Epithelial cell of esophagus (primary cell): ENCODE measurements at places on chromosomes 7 and 10.

GRCh38 chr10:24869354-24870015 is 82.9 kb downstream of the PRTFDC1 start:
- no peak for DNase-seq

DNA sequence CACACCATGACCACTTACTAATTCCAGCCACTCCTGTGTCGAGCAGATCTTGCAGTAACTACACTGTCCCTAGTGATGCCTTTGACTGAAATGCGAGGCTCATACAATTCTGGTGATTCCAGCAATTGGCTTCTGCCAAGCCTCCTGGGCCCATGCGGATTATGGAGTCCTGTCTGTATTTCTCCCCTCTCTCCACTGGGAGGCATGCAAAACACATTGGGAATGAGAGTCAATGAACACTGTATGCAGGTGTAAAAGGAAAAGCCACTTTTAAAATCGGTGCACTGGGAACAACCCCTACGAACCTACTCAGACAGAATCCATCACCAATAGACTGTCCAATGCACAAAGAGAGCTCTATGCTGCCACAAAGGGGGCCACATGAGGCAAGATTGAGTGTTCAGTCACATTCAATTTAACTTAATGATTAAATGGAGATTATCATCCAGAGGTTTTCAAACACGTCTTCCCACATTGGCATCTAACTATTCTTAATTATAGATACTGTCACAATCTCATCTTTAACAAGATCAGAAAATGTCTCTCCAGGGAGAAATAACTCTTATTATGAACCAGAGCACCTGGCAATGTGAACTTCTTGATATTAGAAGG is 550.6 kb downstream of the GLRX3 start:
- peak; percentile 1 for DNase-seq

GRCh38 chr10:95264227-95265051 is 26.4 kb downstream of the PDLIM1 start:
- peak; percentile 96 for DNase-seq

DNA sequence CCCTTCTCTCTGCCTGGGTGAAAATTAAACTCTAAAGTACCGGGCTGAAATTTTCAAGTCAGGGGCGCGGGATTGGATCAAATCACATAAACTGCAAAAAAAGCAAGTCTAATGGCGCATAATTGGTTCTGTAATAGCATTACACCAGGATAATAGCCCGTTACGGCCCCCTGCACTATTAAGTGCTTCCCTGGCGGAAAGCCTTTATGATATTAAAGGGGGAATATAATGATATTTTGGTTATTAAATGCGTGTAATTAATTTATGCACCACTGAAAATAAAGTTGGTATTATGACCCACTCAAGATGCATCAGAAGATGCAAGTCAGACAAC is 744 bp upstream of the DRGX start:
- no peak for DNase-seq

GRCh38 chr10:71443676-71444075 is 47.0 kb downstream of the CDH23 start:
- no peak for DNase-seq

- no peak for DNase-seq
Measured at GRCh38 chr7:140773104-140773503, 76.6 kb downstream of the NDUFB2 start.

DNA sequence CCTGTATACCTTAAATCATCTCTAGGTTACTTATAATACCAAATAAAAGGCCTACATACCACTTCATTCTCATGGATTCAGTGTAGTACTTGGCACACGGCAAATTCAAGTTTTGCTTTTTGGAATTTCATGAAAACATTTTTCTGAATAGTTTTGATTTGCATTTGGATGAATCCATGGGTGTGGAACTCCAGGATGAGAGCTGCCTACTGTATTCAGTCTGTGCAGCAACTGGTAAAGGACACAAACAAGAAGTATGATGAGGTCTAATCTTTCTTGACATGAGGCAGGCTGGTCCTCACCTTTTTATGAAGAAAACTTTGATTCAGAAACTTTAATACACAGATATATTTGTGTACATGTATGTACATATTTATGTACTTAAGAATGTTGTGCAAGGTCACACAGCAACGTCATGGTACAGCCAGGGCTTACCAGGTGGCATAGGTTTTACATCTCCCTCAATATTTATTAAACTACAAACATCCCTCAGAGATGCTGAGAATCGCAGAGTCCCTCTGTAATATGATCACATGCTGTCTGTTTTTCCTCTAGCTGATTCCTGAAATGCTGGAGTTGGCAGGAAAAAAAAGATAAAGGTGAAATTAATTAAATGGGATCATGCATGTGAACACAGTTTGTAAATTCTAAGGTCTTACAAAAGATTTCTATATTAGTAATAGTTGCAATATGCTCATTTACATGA is 239.6 kb downstream of the PRKG1 start:
- no peak for DNase-seq

GRCh38 chr7:114821030-114821900 is 100.6 kb upstream of the MDFIC start:
- no peak for DNase-seq

GRCh38 chr10:8967061-8967460 is 912.6 kb downstream of the GATA3 start:
- peak; percentile 82 for DNase-seq

- DNase-seq = no peak
Measured at GRCh38 chr7:107934991-107935770, 44.2 kb downstream of the DLD start.

DNA sequence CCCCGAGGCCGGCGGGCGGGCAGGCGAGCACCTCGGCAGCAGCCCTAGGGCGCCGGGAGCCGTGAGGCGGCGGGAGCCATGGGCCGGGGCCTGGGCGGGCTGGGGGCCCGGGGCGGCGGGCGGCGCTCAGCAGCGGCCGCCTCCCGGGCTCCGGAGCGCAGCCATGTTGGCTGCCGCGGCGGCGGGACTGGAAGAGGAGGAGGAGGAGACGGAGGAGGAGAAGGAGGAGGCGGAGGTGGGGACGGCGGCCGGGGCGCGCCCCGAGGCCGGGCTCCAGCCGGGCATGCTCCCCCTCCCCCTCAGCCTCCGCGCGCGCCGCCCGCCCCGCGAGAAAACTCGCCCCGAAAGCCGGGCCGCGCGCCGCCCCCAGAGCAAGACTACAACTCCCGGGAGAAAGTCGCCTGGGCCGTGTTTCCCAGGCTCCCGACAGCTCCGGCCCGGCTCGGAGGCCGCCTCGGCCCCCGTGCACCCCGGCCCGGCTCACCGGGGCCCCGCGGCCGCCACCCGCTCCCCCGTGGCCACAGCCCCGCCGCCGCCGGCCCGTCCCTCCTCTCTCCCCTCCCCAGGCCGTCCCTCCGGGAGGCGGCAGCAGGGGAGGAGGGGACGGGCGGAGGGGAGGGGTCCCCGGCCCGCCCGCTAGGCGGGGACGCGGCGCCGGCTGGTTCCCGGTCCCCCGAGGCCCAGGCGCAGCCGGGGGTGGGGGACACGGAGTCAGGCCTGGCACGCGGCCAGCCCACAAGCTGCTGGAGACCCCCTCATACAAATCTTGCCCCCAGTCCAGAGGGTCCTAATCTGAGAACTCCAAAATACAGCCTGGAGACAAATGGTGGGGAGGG is at the start of gene DLG5:
Gene DLG5, minus strand, starts transcription at position 190 of the 836 bp plus-strand sequence. CDS start 235 bp downstream, outside the sequence.
- DNase-seq = peak; percentile 59

GRCh38 chr10:132652446-132652845 is 114.9 kb downstream of the INPP5A start:
- no peak for DNase-seq

DNA sequence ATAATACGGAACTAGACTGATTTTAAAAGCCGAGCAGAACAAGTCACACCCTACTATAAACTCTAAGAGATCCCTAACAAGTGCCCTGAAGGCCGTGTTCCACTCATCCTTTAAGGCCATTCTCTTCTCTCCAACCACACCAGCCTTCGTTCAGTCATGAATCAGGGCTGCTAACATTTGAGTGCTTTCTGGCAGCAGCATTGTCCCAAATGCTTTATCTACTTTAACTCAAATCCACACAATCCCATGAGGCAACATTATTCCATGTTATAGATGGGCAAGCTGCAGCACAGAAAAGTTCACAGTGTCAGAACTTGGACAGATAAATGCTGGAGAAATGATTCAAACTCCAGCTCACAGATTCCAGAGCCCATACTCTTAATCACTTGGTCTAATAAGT is 73.5 kb downstream of the MALSU1 start:
- DNase-seq = no peak

DNA sequence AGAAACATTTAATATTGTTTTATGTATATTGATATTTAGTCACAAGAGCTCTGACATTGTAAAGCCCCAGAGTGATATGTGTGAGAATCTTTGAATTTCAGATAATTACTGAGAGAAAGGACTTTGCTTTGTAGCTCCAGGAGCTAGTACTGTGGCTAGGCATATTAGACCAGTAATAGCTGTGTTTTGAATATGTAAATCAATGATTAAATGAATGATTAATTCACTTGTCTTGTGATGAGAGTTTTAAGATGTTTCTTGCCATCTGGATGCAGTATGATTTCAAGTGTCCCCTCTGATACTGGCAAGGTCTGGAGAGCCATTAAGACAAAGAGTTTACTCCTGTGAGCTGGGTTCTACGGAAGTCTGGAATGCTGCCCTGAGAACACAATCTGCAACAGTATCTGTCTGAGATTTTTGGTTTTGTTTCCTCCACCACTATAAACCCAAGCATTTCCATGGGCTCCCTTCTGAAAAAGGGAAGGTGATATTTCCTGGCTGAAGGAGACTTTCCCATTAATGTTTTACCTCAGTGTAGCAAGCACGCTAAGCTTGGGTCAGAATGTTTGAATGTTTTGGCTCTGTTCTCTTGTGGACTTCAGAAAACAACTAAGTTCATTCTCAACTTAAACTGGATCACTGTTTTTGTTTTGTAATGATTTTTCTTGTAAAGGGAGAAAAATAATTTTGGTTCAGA is 61.3 kb upstream of the BICC1 start:
- DNase-seq = no peak

- peak; percentile 94 for DNase-seq
Measured at GRCh38 chr7:112422842-112423496, 27.3 kb upstream of the IFRD1 start.

DNA sequence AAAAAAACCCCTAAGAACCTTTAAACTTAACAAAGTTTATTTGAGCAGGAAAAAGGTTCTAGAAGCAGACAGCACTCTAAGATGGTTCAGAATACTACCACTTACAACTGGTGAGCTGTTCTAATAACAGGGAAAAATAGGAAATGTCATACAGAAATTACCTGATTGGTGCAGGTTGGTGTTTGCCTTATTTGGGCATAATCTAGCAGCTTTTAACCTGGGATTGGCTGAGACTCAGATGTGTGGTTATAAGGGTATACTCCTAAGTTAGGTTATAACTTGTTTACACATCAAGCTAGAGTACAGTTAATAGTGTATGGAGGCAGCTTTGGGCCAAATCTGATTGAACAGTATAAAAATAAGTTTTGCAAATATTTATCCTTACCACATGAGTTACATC is 59.8 kb downstream of the MAPK8 start:
- DNase-seq = no peak

DNA sequence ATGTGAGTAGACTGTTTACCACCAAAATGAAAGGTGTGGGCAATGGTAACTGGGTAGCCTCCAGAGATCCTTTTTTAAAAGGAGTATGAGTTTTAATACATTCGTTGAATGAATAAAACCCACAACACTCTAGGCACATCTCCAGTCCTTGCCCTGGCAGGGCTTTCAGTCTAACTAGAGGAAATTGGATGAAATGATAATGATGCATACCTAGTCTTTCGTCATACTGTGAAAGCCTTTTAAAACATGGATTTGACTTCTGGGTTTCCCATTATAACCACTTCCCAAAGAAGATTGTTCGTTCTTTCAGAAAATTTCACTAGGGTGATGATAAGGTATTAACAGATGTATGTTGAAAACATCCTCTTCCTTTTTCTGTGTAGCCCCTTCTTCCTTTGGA is 110.8 kb downstream of the REEP3 start:
- DNase-seq = no peak

DNA sequence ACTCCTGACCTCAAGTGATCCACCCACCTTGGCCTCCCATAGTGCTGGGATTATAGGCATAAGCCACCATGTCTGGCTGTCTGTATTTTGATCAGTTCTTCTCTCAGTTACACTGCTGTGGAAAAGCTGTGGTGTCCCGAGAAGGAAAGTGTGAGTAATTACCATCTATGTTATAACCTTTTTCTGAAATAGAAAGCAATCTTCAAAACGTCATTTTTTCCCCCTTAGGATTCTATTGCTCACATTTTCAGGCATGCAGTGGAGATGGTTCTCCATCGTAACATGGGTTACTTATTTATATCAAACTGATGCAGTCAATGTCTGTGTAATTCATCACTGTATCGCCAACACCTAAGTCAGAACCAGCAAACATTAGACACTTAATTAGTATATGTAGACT is 103.5 kb upstream of the FAM3C start:
- DNase-seq = no peak

DNA sequence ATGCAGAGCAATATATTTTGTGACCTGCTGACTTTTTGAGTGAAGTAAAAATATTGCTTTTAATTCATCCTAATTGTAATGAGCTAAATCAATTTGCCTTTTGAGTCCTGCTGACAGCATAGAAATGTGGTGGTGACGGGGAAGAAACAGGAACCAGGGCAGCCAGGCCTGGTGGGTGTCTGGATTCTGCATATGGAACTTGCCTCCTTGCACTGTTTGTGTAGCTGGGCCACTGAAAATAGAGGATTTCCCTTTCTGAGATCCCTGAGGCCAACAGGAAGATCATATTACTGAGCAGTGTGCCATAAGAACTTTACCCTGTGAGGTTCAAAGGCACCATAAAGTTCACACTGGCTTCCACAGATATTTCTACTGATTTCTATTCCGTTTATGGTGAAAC is 488.4 kb upstream of the AKR1E2 start:
- DNase-seq = no peak

- DNase-seq = no peak
Measured at GRCh38 chr7:8511855-8512254, 78.4 kb downstream of the NXPH1 start.

- DNase-seq = no peak
Measured at GRCh38 chr10:42556931-42557330, 81.4 kb downstream of the ZNF33B start.

DNA sequence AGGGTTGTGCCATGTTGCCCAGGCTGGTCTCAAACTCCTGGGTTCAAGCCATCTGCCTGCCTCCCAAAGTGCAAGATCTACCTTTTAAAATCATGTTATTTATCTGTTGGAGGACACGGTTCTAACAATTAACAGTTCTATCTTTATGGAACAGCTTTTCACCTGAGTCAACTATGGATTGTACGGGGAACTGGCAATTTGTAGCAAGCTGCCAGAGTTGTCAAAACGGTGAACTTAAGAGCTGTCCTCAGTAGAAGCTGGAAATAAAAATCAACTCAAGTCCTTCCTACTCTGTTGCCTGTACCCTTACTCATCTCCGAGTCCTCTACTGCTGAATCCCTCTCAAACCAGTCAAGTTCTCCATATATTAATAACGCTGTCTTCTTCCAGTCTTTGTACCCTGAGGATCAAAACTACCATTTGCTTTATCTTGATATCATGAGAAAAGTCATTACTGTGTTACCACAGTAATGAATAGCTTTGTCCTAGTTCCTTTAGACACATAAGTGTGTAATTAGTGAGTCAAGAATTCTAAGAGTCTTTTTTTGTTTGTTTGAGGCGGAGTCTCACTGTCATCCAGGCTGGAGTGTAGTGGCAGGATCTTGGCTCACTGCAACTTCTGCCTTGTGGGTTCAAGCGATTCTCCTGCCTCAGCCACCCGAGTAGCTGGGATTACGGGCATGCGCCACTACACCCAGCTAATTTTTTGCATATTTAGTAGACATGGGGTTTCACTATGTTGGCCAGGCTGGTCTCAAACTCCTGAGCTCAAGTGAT is 28.2 kb downstream of the HBP1 start:
- DNase-seq = peak; percentile 37
